ENCODE measurements at places on chromosomes 4 and X.

GRCh38 chrX:49978176-49978575 lies 55.8 kb downstream of the CLCN5 start:
- DNase-seq = no peak

- DNase-seq = no peak
Measured at GRCh38 chr4:136463941-136464340, 1068.4 kb downstream of the PCDH18 start.

GRCh38 chr4:100289530-100289888 lies 99.2 kb upstream of the DDIT4L start:
- no peak for DNase-seq

- DNase-seq = no peak
Measured at GRCh38 chr4:23805450-23805851, 84.4 kb downstream of the PPARGC1A start.

GRCh38 chr4:1686440-1687036 lies 2.4 kb upstream of the FAM53A start:
- no peak for DNase-seq
